ENCODE measurements at places on chromosomes 12 and 14. TPM values are rescaled to one million over a fixed set of nuclear protein-coding genes. Genes with fewer than 3 reads are reported as not detected.

ENDOU gene
- 0.91 TPM for total RNA-seq

SSTR1 gene
- 4.0 TPM for total RNA-seq

LRP1-AS gene
- not detected for total RNA-seq

TAC3 gene
- total RNA-seq, result not detected

- no peak for DNase-seq
Observed at GRCh38 chr12:65699251-65699650, 125.0 kb upstream of the HMGA2 start.

- DNase-seq, result no peak
Observed at GRCh38 chr14:79972230-79972629, 239.1 kb downstream of the DIO2 start.

- DNase-seq, result no peak
Observed at GRCh38 chr14:56543436-56543835, 36.2 kb upstream of the TMEM260 start.

DNA sequence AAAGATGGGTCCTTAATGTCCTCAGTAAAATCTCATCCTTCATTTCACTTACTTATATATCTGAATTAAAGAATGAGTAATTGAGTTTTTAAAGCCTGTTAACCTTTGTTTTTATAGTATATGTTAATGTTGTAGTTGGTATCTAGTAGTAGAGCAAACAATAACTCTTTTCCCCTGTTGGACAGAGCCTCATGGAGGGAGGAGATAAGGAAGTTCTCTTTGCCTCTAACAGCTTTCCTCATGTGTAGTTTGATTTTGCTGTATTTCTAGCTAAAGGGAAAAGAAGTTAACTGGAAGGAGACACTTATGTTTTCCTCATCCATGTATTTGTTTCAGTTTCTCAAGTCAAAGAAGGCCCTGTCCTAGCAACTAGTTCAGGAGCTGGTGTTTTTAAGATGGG, 55.3 kb downstream of the RAD52 start:
- no peak for DNase-seq

DNA sequence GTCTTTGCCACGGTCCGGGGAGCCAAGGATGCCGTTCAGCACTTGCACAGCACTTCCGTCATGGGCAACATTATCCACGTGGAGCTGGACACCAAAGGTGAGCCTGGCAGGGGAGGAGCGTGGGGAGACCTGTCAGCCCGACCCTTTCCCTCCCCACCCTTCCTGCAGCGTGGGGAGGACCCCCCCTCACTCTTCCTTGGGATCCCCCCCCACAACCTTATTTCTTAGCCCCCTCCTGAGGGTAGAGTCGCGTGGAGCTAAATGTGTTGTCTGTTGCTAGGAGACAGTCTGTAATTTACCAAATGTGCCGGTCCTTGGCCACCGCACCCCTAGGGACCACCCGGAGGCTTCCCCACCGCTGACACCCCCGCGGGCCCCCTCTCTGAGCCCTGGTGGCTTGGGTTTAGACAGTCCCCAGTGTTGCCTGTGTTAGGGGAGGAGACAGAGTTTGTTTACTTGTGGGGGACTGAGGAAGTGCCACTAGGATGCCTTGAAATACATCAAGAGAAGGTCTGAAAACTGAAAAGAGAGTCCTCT, 2.3 kb downstream of the SETD1B start:
- DNase-seq, result no peak

DNA sequence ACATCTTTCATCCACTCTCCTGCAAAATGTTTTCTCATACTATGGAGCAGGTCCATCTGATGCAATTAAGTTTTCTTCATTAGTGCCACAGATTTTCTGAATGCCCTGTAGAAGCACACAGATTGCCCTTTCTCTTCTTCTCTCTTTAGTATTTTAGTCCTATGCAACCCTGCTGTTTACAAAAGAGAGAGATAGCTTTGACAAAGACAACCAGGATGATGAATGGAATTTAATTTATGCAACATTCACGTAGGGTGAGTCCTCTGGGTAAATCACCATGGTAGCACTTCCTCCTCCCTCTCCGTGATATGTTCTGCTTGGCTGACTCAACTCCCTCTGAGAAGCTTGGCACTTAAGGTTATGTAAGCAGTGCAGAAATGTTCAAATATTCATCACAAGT, 400.9 kb upstream of the PDE3A start:
- peak; percentile 59 for DNase-seq

Data from kidney (tissue), 22 donors.